AG04449 (cell line): ENCODE measurements at places on chromosomes 13 and 19.
A peak's percentile ranks its signal among the peaks of the same experiment; 100 is the strongest.

DNA sequence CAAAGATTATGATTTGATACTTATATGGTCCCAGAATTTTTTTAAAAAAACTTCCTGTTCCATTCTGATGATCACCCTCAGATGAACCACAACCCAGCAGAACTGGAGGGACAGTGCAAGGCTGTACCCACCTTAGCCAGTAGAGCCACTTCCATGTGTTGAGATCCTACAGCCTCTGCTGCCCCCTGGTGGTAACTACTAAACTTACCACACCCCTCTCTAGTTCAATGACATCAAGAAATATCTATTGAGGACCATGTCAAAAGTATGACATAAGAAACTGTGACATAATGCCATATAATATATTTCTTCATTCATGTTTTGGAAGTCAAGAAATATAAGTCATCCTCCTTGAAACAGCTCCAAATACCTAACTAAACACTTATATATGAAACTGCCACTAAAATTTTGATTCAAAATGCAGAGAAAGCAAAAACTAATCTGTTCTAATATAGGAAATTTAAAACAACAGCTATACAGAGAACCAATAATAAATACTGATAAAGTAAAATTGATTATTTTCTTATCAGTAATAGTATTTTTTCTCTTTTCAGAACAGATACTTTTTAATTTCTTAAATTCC is 412.6 kb downstream of the KCTD12 start:
- peak; percentile 12 for DNase-seq

DNA sequence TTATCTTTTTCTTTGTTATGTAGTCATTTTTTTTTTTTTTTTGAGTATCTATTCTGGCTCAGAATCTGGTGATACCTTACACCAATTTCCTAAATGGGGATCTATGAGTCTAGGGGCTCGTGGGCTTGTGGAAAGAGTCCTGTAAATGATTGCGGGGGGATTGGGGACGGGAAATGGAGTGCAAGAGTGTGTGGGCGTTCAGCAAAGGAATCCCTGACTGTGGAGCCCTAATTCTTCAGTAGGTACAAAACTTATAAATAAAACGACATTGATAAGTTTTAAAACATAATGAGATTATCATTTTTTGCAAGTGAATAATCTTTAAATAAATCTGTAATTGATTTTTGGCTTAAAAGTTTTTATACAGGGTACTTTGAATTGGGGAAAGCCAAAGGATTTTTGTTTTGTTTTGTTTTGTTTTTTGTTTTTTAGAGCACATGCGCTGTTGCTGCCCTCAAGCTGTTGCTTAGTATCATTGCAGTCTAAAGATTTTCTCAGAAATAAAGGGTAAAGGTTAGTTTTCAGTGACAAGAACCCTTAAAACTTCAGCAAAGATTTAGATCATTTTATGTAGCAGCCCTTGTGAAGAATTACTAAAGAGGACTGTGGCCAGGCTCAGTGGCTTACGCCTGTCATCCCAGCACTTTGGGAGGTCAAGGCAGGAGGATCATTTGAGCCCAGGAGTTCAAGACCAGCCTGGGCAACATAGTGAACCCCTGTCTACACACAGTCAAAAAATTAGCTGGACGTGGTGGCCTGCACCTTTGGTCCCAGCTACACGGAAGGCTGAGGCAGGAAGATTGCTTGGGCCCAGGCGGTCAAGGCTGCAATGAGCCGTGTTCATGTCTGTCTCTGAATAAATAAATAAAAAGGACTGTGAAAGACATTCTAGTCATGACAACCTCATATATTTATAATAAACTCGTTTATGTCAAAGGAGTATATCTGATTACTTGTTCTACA is 1.7 kb downstream of the ERCC5 start:
- no peak for DNase-seq

- no peak for DNase-seq
Observed at GRCh38 chr19:18725841-18726770, 42.6 kb downstream of the CRTC1 start.

DNA sequence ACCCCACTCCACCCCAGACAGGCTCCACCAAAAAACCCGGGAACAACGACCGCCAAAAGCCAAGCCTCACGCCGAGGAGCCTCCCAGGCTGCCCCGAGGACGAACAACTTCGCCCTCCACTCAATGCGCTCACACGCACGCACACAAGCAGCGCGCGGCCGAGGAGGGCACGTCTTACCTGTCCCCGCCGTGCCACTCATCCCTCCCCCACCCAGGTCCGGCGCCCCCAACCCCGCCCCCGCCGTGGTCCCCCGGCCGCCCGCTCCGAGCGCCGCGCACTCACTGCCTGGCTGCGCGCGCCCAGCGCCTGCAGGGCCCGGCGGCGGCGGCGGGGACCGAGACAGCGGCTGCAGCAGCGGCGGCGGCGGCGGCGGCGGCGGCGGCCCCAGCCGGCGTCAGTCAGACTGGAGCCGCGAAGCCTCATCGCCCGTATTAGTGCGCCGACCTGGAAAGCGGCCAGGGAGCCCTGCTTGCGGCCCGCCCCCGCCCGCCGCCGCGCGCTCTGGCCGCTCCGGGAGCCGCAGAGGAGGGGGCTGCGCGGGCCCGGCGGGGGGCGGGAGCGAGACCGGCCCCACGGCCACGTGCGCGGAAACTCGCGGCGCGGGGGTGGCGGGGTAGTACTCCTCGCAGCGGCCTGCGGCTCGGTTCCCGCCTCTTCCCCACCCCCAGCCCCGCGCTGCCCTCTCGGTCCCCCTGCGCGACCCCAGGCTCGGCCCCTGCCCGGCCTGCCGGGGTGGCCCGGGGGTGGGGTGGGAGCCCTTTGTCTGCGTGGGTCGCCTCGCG is at the start of gene SMAD9:
SMAD9 (minus strand) TSS at position 406 of the 783 bp plus-strand sequence. CDS start 40,549 bp downstream, outside the sequence.
- DNase-seq, result no peak

DNA sequence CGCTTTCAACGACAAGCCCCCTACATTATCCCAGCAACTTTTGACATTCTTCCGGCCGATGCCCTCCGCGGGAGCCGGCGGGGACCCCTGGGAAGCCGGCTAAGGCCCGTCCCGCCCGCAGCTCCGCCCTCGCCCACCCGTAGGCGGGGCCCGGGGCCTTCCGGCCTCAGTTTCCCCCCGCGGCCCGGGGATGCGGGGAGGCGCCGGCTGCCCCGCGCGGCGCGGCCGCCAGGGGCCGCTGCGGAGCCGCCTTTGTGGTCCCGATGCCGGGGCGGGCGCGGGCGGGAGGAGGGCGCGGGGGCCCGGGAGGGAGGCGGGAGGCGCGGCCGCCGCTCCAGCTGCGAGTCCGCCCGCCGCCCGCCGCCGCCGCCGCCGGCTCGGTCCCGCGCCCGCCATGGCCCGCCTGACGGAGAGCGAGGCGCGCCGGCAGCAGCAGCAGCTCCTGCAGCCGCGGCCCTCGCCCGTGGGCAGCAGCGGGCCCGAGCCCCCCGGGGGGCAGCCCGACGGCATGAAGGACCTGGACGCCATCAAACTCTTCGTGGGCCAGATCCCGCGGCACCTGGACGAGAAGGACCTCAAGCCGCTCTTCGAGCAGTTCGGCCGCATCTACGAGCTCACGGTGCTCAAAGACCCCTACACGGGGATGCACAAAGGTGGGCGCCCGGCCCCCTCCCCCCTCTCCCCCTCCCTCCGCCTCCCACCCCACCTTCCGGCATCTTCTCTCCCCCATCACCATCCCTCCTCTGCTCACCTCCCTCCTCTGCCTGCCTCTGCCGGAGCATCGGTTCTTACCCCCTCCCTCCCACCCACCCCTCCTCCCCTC is at the start of gene CELF5:
CELF5 (plus strand) TSS at position 316 of the 823 bp plus-strand sequence; CDS start at position 395, 79 bp downstream.
- DNase-seq, result no peak

- DNase-seq, result no peak
Observed at GRCh38 chr13:20708216-20708615, 4.7 kb downstream of the IL17D start.

GRCh38 chr13:21615427-21615826 is 11.5 kb upstream of the MICU2 start:
- DNase-seq, result no peak

GRCh38 chr19:49790866-49791265 is 22.2 kb downstream of the FUZ start:
- no peak for DNase-seq

DNA sequence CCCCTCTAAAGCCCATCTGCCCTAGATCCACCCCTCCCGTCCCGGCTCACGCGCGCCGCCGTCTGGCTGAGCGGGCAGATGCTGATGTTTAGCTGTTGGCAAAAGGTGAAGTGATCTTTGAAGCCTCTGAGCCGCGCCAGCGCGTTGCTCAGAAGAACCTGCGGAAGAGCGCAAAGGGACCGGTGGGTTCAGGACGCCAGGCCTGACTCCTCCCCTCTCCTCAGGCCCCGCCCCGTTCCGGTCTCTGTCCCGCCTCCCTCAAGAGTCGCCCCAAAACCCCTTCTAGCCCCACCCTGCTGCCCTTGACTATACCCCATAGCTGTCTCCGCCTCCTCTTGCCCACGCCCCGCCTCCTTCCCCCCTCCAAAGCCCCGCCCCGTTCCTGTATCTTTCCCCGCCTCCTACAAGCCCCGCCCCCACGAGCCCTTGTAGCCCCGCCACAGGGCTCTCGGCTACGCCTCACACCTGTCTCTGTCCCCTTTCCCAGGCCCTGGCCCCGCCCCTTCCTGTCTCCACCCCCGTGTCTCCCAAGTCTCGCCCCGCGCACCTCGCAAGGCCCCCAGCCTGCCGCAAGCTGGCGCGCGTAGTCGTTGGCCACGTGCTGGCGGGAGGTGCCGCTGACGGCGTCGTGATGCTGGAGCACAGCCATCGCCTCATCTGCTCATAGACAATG is 9.5 kb downstream of the MAN2B1 start:
- DNase-seq, result no peak

DNA sequence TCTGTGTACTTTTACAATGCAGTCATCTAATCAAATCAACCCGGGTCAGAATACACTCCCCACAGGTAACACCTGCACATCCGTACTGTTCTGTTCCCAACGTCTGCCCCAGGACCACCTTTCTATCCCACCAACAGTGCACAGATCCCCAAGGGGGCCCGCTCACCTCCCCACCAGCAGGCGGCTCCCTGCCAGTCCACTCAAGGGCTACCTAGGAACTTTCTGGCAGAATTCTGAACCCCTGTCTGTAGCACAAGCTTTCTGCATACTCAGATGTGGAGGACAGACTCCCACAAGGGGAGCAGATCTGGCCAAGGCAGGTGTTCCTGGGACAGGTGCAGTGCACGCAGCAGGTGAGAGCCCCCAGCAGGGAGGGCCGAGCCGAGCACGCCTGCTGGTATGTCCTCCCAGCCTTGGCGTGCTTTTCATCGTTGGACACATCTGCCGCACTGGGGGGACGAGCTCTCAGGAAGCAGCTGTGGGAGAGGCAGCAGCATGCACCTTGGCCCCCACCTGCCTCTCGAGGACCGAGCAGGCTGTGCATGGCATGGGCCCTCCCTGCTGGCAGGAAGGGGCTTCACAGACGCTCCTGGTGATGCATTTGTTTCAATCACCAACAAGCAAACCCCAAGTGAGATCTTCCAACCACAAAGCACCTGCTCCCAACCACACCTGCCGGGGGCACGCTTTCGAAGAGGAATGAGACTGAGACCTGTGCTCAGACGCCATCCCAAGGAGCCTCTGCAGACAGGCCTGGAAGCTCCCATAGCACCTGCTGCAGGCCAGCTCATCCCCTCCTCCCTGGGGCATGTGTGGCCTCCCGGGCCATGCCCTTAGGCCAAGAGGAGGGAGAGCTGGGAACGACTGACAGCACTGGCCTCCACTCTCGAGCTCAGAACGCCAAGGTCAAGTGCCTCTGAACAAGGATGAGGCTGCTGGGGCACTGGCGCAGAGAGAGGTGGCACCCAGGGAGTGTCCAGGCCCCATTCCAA is 35.9 kb downstream of the RAB20 start:
- no peak for DNase-seq

- no peak for DNase-seq
Observed at GRCh38 chr13:112690283-112690929, 568 bp downstream of the ATP11A start.

- DNase-seq, result no peak
Observed at GRCh38 chr13:111282997-111283396, 37.4 kb upstream of the TEX29 start.

DNA sequence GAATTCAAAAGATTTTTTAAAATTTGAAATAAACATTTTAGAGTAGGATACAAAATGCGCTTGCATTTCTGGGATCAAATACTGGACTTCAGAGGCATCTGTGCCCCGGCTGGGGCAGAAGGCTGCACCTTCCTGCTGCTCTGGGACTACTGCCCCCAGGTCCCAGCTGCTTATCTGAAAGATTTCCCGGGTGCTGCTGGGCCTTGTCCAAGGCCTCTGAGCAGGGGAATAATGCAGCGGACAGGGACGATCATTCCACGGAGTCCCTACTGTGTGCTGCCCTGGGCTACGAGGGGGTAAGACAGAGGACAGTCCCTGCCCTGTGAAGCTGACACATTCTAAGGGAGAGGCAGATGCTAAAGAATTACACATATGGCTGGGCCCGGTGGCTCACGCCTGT is 33.1 kb upstream of the NCCRP1 start:
- no peak for DNase-seq

DNA sequence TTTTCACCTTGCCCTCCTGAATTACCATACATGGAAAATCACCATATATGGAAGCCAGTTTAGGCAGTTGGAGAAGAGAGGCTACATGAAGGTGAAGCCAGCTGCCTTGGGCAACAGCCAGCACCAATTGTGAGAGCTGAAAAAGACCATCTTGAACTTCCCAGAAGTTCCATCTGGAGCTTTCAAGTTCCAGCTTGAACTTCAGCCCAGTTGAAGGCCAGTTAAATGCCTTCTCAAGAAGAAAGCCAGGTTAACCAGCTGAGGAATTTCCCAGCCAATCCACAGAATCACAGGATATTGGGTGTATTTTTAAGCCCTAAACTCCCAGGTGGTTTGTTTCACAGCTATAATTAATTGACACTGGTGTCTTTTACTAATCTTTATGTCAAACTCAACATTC is 713.6 kb upstream of the MIR17HG start:
- DNase-seq, result no peak

DNA sequence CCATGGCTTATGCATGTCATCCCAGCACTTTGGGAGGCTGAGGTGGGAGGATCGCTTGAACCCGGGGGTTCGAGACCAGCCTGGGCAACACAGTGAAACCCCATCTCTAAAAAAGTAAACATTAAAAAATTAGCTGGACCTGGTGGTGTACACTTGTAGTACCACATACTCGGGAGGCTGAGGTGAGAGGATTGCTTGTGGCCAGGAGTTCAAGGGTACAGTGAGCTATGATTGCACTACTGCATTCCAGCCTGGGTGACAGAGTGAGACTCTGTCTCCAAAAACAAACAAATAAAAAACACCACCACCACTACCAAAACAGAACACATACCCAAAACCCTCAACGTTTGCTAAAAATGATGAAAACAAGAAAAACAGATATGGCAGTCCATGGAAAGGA is 15.9 kb downstream of the FBXO17 start:
- no peak for DNase-seq

GRCh38 chr13:27043013-27043412 is 128.6 kb downstream of the USP12 start:
- DNase-seq, result peak; percentile 89

- DNase-seq, result peak; percentile 98
Observed at GRCh38 chr19:3968556-3969434, 2.1 kb downstream of the DAPK3 start.
